ENCODE measurements at places on chromosomes 2 and 18. TPM values are rescaled to one million over a fixed set of nuclear protein-coding genes. Genes with fewer than 3 reads are reported as not detected.

GRCh38 chr2:230219419-230220331, at the start of gene SP110:
Gene SP110 (minus strand): TSS chr2:230219984. CDS start chr2:230216927, 3,057 bp downstream.
- DNase-seq, result peak; percentile 94

DNA sequence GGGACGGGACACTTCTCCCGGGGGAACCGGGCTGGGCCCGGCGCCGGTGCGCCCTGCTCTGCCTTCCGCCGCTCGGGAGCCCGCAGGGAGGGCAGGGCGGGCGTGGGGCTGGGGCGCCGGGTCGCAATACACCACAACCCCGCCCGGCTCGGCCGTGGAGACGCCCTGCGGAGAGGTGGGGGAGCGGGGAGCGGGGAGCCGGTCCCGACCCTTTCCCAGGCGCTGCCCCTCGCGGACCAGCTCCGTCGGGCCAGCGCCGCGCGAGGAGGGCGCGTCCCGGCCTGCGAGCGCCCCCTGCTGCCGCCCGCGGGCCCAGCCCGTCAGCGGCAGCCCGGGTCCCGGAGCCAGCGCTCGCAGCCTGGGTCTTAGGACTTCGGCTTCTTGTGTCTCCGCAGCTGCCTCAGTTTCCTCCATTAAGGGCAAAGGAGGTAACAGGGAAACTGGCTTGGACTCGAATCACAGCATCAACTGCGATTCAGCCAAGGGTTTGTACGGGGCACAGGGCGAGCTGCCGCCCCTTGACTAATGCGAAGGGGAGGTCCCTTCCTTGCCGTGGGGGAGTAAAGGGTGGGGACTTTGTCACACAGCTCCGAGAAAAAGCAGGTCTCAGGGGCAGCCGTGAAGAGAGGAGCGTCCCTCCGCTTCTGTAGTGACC, 635 bp upstream of the ADRA2B start:
- DNase-seq, result no peak

LAMA1 gene
- total RNA-seq, result 14.7 TPM

- no peak for DNase-seq
Observed at GRCh38 chr18:48853588-48853987, 97.2 kb downstream of the SMAD7 start.

UCN gene
- 8.8 TPM for total RNA-seq

DNAH6 gene
- total RNA-seq, result 4.1 TPM

GRCh38 chr2:132670496-132671150, 618 bp upstream of the LYPD1 start:
- no peak for DNase-seq

- no peak for DNase-seq
Observed at GRCh38 chr2:189125195-189125594, 54.4 kb downstream of the COL5A2 start.

DNA sequence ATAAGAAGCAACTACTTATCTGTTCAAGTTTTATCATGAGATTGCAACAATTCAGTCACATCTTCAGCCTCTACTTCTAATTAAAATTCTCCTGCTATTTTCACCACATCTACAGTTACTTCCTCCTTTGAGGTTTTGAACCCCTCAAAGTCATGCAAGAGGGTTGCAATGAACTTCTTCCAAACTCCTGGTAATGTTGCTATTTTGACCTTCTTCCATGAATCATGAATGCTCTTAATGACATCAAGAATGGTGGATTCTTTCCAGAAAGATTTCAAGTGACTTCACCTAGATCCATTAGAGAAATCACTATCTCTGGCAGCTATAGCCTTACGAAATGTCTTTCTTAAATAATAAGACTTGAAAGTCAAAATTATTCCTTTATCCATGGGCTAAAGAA, 1052.8 kb upstream of the NRXN1 start:
- DNase-seq, result no peak

BARD1 gene
- 4.3 TPM for total RNA-seq

- DNase-seq, result no peak
Observed at GRCh38 chr2:38259311-38259710, 117.8 kb downstream of the ATL2 start.

CEBPZOS gene
- total RNA-seq, result 43.0 TPM

GRCh38 chr2:46870051-46870839, 45.4 kb downstream of the MCFD2 start:
- no peak for DNase-seq

- DNase-seq, result no peak
Observed at GRCh38 chr2:161436411-161436810, 20.3 kb downstream of the TBR1 start.

PTH2R gene
- total RNA-seq, result 0.64 TPM

GRCh38 chr18:59518705-59519104, 159.6 kb upstream of the LMAN1 start:
- no peak for DNase-seq

DNA sequence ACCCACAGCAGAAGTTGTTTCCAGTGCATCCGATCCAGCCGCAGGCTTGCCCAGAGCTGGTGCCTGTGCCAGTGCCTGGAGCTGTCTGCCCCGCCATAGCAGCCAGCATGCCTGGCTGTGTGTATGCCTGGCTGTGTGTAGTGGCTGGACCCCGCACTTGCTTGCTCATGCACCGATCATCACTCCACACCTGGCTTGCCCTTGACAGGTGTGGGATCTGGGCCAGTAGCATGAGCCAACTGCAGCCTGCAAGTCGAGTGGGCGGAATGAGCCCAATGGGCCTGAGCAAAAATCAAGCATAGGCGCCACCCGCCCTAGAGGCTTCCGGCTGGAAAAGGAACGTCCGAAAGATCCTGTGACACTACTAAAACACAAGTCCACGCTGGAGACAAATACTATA, 74.5 kb downstream of the EPB41L3 start:
- DNase-seq, result no peak

GRCh38 chr2:198326431-198326830, 522.0 kb downstream of the PLCL1 start:
- DNase-seq, result no peak
